ENCODE measurements at places on chromosomes 5 and 9.
A peak's percentile ranks its signal among the peaks of the same experiment; 100 is the strongest.

DNA sequence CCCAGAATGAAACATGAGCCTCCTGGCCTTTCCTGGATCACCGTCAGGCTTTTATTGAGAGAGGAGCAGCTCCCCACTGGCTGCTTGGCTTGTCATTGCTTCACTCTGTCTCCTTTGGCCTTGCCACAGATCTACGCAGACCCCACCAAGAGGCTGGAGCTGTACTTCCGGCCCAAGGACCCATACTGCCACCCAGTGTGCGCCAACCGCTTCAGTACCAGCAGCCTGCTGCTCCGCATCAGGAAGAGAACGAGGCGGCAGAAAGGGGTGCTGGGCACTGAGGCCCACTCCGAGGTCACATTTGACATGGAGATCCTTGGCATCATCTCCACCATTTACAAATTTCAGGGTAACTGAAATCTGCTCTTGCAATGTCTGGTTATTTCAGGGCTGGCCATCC, 11.2 kb downstream of the GTF3C5 start:
- DNase-seq, result no peak

GRCh38 chr9:12712532-12712931, 19.3 kb downstream of the TYRP1 start:
- no peak for DNase-seq

DNA sequence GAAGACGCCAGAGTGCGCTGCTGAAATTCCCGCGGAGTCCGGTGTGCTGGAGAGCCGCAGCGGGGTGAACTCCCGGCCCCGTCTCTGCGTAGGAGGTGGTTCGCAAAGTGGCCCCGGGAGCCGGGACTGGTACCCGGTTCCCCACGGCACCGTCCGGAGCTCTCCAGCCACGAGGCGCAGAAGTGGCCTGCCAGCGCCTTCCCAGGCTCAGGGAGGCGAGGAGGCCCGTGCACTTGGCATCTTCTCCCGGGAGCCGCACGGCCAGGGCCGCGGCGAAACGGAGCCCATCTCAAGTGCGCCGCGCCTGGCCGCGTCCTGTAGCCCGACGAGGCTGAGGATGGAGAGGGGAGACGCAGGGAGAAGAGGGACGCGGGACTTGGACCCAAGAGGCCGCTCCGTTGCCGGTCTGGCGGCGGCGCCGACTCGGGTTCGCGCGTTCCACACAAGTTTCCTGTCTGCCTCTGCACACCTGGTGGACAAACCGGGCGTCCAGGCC, 1.1 kb upstream of the IRX1 start:
- no peak for DNase-seq

GRCh38 chr9:14797435-14797834, 74.9 kb upstream of the CER1 start:
- no peak for DNase-seq

DNA sequence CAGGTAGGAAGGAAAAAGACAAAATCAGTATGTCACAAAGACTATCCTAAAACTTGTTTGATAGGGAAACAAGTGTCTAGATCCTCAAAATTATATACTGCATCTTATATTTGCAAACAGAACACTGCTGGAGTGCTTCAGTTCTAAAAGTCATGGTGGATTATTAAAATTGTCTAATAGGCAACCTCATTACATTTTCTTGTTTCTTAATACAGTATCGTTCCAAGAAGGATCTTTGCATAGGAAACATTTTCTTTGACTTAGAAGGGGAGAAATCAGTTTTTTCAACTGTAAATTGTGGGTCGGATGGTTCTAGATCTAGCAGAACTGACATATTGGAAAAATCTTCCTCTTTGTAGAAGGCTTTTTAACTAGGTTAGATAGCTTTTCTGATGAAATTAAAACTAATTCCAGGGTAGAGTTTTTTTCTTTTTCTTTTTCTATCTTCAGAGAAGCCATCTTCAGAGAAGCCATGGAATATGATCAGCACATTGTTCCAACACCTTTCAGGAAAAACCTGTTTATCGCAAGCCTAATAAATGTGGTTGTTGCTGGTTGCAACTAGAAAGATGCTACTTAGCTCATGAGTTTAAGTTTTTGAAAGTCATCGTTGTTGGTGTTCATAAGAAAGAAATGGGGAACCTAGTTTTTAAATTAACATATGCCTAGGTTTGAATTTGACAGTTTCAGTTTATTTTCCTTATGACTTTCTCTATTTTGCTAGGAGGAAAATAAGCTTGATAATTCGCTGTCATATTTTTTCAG, 7.4 kb downstream of the CPEB4 start:
- no peak for DNase-seq

- peak; percentile 60 for DNase-seq
Measured at GRCh38 chr9:100028201-100028784, 70.5 kb downstream of the ERP44 start.

DNA sequence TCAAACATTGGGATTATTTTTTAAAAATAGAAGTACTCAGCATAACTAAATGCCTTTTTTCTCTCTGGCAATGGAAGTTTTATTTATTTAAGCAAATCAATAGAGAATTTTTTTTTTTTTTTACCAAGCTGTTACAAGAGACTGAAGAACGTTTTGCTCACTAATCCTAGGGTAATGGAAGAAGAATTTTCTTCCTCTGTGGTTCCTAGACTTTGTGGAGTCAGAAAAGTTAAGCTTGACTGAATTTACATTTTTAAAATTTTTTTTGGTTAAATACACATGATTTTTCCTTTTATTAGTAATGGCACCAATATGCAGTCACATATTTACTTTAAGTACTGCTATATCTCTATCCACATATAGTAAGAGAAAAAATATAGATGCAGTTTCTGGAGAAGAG, 189.8 kb downstream of the PCSK1 start:
- DNase-seq, result no peak

DNA sequence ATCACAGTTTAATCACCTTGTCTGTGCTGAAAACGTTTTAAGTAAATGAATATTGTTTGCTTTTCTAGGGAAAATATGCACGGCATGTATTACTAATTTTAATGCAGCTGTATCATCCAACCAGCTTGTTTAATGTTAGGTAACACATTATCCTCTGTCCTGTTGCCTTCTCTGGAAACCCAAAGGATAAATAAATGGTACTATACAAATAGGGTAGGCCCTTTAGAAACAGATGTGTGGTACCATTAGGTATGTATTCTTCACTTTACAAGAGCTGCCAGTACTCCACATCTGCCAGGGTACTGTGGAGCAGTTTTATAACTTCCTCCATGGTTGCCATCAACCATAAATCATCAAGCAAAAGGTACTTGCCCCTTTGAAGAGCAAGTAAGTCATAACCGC, 42.9 kb downstream of the FAF2 start:
- DNase-seq, result no peak

GRCh38 chr5:163459462-163459818, 462 bp downstream of the NUDCD2 start:
- no peak for DNase-seq

DNA sequence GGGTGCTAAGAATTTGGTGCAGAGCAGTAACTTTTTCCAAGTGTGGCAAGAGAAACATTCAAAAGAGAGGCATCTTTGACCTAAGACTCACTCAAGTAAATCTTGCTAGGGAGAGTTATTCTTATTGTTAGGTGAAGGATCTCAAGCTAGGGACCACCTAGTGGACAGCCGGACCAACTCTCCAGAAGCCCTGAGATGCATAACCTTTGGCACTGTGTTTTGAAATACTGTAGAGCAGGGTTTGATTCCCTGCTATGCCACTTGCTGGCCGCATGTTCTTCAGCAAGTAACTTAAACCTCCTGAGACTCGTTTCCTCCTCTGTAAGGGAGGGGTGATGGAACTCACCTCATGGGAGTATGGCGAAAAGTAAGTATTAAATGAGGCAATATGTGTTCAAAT, 336.1 kb upstream of the ADAMTSL1 start:
- no peak for DNase-seq

GRCh38 chr5:178327446-178327845, 94.8 kb upstream of the PHYKPL start:
- DNase-seq, result no peak

DNA sequence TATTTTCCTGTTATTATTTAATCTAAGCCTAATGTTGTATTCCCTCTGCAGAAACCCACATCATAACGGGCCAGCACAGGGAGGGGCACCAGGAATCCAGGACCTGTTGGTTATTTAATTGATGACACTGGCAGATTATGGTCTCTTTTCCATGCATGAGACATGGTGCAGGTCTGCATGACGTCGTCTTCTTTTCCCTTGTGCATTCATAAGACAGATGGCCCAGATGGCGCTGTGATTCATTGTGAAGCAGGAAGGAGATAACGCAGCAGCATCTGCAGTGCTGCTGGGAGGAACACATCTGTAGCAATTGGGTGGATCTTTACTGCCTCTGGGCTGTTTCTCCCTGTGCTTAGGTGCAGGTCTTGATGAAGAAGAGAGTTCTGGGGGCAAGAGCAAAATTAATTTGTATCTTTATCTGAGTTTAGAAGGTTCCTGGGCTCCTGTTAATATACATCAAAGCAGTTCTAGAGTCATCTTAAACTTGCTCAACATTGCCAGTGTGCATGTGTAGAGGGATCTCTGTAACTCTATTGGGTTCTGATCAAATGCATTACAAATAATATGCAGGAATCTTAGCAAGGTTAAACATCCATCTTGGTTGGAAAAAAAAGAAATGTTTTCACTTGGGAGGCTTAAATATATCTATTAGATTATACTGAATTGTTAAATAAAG, 176.1 kb downstream of the PCSK1 start:
- no peak for DNase-seq

DNA sequence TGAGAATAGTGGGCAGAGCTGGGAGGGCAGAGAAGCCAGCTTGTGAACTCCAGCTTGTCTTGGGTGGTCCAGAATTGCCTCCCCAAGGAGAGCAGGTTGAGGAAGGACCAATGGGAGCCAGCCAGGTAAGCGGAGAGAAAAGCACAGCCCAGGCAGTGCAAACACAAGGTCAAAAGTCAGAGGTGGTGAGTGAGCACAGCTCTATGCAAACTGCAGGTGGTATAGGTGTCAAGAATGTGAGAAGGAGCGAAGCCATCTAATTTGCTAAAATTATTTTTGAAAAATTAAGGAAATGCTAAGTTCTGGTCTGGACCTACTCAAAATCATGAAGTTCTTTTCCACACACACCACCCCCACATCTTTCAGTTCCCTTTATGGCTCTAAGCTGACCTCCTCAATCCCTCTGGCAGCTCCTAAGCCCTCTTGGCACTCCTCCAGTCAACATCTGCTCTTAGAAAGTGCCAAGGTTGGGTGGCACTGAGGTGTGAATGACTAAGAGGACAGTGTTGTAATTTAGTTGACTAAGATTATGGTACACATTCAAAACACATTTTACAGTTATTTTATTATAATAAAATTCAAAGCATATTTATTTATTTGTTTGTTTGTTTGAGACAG, 6.6 kb upstream of the OTULINL start:
- DNase-seq, result no peak

DNA sequence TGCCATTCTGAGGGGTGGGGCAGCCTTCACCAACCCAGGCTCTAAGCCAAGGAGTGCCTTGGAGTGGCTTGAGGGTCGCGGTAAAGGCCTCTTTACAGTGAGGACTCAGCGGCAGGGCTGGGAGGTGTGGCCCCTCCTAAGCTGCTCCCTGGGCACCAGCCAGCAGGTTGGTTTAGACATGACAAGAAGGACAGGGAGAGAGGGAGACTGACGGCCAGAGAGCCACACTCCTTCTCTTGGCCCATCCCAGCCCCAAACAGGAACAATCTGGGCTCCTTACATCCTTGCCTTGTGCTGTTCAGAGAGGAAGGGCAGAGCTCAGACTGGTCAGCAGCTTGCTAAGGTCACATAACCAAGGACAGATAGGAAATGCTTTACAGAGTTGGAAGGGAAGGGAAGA, 94.5 kb downstream of the LMX1B start:
- no peak for DNase-seq

DNA sequence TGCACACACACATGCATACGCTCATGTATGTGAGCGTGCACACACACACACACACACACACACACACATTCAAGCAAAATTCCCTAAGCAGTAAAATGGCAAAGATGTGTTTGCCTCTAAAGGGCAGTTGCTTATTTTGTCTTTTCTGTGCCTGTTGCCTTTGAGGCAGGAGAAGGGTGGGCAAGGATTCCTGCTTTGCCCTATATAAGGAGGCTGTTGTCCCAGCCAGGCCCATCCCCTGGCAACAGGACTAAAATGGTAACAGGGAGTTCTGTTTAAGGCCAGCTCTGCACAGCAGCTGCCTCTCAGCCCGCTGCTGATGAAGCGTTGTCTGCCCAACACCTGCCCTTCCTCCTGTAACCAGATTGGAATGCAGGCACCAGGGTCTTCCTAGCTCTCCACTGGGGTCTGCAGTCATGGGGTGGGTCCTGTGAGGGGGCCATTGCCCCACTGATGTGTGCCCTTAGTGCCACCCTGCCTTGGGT, 64.4 kb downstream of the PPARGC1B start:
- no peak for DNase-seq

DNA sequence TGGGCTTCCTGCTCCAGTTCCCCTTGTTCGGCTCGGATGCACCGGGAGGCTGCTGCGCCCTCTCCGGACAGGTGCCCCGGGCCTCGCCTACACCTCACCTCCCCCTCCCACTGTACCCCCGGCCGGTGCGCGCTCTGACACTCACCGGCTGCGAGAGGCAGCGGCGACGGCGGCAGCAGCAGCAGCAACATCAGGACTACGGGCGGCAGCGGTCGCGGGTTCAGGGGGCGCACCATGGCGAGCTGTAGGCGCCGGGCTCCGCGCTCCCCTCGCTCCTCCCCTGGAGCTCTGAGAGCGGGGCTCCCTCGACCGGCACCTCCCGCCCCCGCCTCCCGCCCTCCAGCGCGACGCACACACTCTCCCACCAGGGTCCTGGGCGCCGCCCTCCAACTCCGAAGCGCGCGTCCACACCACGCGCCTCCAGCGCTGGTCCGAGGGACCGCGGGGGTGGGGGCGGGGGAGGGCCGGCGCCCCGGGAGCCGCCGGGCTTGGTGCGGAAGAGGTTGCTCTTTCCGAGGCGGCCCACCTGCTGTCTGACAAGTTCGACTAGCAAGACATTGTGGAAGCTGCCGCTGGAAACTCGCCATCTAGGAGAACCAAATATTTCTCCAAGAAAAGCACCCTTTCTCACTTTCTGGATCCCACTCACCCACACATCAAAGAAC, at the start of gene GFRA3:
Gene GFRA3, minus strand, starts transcription at position 433 of the 665 bp plus-strand sequence. Its CDS starts 197 bp downstream, at position 236.
- DNase-seq, result peak; percentile 4

- no peak for DNase-seq
Measured at GRCh38 chr5:55926476-55926875, 68.3 kb downstream of the IL6ST start.

DNA sequence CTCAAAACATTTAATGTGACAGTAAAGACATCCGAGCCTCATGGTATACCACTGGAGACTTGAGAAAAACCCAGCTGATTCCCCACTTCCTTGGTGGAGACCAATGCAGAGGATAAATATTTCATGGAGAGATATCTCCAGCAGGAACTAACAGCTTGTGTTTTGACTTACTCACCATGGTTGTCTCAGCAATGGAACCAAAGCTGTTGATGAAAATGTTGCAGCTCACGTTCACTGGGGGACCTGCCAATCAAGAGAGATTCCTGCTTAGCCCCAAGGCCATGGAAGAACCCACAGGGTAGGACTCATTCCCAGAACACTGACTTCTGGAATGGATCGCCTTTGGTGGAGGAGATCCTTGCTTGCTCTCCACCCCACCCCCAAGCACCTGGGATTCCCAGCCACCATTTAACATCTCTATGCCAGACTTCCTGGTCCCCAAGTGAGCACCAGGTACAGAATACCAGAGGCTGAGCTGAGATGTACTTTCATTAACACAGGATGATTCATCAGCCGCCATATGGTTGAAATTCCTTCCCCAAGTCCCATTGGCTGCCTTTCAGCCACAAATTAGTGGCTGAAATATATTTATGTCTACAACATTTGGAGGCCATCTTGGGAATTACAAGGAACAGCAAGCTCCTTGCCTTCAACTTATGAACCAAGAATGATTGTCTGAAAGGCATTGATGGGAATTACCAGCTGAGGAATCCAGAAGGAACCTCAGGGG, 37.9 kb downstream of the GLRA1 start:
- no peak for DNase-seq

GRCh38 chr9:70959366-70959765, 162.1 kb downstream of the TRPM3 start:
- DNase-seq, result no peak
